ENCODE measurements at places on chromosomes 7 and 10.

GRCh38 chr7:125136341-125136740, 206.7 kb upstream of the POT1 start:
- DNase-seq: no peak

- DNase-seq: no peak
These were observed 33.9 kb downstream of the BNIP3 start for GRCh38 chr10:131947631-131948347.

- no peak for DNase-seq
These were observed 23.5 kb downstream of the UPP1 start for GRCh38 chr7:48112401-48113165.

GRCh38 chr7:103712991-103713778, 267.2 kb upstream of the SLC26A5 start:
- no peak for DNase-seq

DNA sequence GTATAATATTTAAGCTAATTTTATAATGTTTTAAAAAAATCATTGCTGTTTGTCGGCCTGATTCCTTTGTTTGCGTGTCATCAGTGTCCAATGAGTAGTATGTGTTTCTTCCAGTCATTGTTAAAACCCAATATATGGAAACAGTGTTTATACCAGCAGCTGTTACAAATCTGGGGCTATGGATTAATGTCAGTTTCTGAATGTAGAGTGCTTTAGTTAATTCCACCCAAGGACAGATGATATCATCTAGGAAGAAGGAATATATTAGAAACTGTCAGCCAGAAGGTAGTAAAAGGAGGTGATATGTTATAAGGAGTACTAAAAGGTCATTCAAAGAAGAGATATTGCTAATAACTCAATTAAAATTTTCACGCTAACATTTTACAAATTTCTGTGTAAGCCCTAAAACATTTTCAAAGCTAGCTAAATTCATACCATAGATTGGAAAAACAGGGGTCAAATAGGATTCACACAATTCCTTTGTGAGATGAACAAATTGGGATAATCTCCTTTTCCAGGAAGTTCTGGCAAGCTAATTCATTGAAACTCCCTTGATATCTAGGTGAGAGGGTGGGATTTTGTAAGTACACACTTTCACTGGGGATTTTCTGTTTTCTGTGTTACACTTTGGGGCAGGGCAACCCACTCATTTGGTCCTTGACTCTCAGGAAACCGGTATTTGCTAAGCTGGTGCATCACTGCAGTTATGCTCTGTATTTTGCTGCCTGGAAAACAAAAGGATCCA, 448.8 kb downstream of the LRMDA start:
- DNase-seq: no peak

DNA sequence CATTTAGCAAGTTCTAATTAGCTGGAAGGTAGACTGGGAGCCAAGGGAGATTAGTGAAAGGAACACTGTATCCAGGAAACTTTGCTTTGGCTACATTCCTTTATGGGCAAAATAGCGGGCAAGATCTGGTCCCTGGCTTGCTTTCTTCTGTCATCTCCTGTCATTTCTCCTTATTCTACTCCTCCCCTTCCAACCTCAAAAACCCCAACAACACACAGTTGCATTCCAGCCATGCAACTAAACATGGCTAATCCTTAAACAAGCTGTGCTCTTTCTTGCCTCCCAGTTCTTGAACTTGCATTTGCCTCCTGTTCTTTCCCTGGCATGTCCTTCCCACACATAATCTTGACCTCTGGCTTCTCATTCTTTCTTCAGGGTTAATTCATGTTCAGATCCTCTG, 59.5 kb upstream of the CDCA7L start:
- DNase-seq: no peak

DNA sequence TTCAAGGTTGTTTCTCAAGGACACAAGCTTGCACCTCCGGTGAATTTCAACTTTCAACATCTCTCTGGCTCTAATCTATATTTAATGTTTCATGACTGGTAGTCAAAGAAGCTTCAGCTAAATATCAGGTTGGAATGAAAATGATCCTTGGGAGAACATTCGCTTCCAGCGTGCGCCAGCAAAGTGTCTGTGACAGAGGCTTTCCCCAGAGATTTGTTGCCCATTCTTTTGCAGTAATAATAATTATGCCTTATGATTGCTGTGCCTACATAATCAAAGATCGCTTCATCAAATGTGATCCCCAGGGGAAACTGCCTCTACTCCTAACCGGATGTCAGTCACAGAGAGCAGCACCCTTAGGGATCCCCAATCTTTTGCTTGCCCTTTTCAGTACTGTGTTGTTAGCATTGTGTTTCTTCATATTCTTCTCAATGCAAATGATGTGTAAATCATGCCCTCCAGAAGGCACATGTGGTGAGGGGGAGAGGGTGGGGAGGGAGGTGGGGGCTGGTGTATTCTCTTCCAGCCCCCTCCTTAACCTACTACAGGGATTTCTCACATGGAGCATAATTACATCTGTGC, 30.5 kb downstream of the FZD1 start:
- no peak for DNase-seq

DNA sequence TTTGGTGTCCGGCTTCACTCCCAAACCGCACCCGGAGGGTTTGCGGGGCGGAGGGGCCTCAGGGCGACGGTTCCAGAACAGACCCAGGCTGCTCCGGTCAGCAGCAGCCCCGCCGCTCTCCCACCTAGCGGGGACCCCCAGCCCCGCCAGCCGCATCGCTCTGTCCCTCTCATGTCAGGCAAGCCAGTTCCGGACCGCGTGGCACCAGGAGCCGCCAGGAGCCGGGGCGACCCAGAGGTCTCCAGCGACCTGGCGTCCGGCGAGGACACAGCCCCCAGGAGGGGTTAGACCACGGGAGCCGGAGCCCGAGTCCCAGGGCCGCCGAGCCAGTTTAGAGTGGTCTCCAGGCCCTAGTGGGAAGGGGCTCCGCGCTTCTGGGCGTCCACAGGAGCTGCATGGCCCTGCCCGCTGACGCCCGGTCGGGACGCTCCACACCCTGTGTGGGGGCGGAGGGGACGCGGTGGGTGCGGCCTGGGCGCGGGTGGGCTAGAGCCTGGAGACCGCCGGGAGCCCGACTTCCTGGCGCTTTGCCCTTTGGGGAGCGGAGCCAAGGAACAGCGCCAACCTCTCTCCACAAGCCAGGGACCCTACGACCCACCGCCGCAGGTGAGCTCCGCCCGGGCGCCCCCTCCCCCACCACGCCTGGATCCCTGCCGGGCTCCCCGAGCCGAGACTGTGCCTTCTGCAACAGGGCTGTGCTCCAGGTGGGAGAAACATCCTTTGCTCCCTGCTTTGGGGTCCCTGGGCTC, 43.4 kb downstream of the ZNF117 start:
- no peak for DNase-seq

DNA sequence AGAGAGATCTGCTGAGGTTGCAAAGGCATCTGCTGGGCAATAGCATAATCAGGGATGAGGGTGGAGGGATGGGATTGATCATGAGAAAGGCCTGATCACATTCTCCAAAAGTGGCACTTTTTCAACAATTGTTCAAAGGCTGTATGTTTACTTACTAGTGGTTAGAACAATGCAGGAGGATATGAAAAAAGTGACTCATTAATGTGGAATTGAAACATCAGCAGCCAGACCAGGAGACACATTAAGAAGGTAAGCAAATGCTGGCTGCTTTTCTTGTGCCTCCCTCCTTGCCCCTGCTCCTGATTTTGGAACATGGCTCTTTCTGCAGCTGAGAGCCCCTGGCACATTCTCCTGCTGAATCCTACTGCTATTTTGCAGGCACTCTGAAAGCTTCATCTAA, 63.5 kb downstream of the FAM204A start:
- no peak for DNase-seq

DNA sequence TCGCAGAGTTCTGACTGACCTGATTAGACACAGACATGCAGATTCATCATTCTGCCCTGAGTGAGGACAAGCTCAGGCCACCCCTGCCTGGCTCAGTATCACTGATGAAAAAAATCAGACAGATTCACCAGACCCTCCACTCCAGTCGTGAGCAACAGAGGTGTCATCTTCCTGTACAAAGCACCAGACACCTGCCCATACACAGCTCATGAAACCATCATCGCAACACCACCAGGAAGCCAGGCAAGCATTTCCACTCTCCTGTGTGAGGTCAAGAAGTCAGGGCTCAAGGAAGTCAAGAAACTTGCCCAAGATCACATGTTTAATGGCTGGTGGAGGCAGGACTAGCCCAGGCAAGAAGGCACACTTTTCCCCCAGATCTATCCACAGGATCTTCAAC, 163.0 kb downstream of the CALN1 start:
- DNase-seq: no peak

- no peak for DNase-seq
These were observed 3.4 kb upstream of the HYCC1 start for GRCh38 chr7:23017309-23017708.

DNA sequence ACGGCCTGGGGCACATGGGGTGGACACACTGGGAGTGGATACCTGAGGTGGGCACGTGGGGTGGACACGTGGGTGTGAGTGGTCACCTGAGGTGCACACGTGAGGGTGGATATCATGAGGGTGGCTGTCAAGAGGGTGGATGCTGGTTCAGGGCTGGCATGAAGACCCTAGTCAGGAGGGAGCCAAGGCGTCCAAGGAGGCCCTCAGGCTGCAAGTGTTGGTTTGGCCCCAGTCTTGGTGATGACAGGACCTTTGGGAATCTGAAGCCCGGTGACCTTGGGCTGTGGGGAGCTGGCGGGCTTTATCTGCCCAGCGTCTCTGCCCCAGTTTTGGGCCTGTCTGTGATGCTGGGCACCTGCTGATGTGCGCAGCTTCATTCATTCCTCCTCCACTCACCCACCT, 24.9 kb upstream of the PFKFB3 start:
- no peak for DNase-seq

- no peak for DNase-seq
These were observed 48.1 kb downstream of the SORBS1 start for GRCh38 chr10:95513008-95513589.

DNA sequence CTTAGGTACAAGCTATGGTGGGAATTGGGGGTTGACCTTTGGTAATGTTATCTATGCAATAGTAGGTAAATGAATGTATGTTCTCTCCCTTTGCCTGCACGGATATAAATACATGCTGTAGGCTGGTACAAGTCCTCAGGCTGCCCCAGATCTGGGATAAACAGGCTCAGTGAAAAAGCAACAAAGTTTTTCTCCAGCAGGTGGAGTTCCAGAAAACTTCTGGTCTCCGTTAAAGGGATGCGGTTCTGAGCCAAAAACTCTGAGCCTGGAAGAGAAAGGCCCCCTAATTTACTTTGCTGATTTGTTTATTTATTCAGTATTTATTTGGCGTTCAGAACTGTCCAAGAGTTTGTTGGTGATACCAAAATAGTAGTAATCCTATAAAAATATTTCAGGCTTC, 204.7 kb downstream of the ADRA2A start:
- no peak for DNase-seq

DNA sequence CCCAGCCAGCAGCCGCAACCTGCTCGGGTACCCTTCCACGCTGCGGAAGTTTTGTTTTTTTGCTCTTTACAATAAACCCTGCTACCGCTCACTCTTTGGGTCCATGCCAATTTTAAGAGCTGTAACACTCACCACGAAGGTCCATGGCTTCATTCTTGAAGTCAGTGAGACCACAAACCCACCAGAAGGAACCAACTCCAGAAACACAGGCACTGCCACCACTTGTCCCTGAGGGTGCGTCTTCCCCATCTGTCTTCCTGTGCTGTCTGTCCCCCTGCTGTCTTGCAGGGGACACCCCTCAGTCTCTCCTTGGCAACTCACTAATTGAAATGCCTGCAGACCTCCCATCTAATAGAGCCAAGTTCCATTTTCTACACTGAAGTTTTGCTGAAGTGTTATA, 48.5 kb upstream of the RSU1 start:
- no peak for DNase-seq

DNA sequence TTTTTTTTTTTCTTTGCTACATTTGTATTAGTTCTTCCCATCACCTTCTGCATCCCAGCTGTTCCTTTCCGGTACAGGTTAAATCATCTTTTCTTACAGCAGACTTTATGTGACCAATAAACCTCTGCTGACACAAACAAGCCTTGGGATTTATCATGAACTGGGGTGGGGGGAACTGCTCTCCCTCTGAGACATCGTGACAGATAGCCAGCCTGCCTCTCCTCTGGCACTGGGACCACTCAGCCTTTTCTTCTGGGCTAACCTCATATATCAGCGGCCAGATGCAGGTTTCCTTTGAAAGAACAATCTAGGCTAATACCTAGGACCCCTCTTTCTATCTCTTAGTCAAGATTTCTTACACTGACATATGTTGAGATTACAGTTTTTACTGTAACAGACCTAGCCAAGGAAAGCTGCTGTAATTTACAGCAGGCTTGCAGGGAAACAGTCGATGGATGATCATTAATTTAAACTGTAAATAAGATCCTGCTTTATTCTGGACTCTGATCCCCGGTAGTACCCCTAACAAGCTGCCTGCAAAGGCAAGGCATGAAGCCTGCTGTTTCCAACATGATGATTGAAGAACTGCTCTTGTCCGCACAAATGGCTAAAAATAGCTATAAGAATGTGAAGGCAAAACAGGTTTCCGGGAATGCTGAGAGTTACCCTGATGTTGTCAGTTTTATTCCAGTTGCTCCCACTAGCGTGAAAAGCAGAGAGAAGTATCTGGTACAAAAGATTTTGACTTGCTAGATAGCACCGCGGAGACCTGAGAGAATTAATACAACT, 338.7 kb downstream of the SORCS1 start:
- DNase-seq: no peak

DNA sequence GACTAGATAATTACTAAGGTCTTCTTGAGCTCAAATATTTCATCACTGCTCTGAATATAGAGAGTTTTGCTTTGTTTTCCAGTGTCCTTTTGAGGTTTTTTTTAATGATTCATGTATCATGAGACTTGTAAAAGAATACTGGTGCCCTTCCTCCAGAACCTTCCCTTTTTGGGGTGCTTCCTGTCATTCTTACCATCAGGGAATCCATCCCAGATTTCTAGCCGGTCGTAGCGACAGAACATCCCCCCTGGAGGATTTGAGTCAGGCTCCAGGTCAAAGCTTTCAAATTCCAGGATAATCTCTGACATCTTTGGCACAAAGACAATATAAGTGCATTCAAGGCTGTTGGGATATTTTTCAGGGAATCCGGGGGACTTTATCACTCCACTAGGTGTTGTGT, 71.0 kb downstream of the NRP1 start:
- no peak for DNase-seq

GRCh38 chr7:42883950-42884349, 27.9 kb downstream of the C7orf25 start:
- DNase-seq: no peak

DNA sequence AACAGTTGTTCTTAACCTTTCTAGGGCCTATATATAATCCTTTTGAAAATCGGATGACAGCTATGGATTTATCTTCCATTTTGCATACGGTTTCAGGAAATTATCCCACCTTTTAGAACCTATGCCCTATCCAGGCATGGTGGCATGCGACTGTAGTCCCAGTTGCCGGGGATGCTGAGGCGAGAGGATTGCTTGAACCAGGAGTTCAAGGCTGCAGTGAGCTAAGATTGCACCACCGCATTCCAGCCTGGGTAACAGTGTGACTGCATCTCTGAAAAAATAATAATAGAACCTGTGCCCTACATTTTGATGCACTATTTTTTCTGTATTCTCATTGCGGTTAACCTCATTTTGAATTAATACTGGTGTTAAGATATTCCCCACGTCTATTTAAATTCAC, 11.6 kb downstream of the CCAR1 start:
- DNase-seq: no peak

- DNase-seq: no peak
These were observed 50.3 kb downstream of the SRRM3 start for GRCh38 chr7:76252021-76252420.

Data from CD4-positive, alpha-beta T cell treated with Interleukin-2 at 100 ng/mL for 4 hours (primary cell).